Cortex of kidney (tissue), 1 donor: ENCODE measurements at places on chromosomes 4 and X.

GRCh38 chr4:83067058-83067639 lies 32.2 kb downstream of the COPS4 start:
- no peak for DNase-seq

DNA sequence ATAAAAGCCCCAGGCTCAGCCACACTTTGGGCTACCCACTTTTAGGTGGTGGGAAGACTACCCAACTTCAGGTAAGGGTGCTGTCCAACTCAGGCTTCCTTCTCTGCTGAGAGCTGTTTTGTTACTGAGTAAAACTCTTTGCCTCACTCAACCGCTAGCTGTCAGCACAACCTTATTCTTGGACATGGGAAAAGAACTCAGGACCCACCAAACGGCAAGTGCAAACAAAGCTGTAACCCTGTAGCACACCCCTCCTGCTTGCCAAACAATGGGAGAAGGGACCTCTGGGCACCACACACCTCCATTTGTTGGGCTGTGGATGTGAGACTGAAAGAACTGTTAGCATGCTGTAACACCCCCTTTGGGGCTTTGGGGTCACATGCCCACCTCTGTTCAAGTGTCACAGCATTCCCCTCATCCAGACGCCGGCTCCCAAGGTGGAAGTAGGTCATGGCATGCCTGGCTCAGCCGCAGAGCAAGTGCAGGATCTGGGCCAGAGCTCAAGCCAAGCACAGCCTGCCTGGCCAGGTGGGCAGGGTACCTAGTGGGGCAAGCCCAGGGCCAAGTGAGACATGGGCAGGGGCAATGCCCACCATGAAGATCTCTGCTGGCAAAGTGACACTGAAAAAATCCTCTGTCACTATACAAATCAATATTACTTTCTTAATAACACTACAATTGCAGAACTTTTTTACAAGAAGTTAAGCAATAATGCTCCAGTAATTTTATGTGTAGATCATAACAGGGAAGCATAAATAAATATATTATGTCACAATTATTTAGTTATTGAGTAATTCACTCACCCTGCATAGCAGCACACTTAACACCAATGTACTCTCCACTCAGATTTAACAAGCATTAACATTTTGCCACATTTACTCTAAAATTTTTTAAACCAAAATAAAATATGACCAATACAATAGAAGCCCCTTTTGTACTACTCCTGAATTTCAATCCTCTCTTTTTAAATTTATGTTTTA lies 107.2 kb downstream of the TBCK start:
- DNase-seq: no peak

- DNase-seq: no peak
Observed at GRCh38 chrX:129472116-129472515, 51.2 kb downstream of the SMARCA1 start.

DNA sequence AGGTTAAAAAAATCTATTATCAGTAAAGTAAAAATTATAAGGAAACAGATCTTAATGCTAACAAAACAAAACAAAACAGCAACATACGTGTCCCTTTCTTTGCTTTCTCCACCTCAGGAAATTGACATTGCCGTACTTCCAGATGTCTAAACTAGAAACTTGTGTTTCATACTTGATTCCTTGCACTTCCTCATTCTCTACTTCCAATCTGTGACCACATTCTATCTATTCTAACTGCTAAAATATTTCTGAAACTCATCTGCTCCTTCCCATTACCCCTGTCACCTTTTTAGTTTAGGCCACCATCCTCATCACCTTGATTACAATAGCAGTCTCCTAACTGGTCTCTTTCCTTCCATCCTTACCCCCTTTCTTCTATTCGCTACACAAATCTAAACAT lies 22.5 kb upstream of the RPA4 start:
- DNase-seq: no peak

DNA sequence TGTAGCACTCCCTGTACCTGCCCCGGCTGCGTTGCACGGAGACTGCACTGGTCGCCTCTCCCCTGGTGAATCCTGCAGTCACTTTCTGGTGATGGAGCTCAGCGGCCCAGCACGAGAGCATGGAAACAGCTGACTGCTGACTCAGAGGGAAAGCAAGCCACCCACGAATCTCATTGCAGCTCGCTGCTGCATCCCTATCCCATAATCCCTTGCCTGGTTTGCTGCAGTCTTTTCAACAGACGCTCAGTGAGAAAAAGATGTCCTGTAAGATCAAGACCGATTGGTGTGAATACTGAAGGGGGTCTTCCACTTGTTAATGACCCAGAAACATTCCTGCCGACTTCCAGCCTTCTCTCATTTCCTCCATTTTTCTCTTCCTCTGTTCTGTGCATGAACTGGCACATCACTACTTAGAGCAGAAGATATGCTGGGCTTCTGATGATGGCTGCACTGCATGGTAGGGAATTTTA lies 52.9 kb downstream of the TRIM2 start:
- no peak for DNase-seq

GRCh38 chr4:25861951-25862410 lies 807 bp downstream of the SEL1L3 start:
- no peak for DNase-seq

DNA sequence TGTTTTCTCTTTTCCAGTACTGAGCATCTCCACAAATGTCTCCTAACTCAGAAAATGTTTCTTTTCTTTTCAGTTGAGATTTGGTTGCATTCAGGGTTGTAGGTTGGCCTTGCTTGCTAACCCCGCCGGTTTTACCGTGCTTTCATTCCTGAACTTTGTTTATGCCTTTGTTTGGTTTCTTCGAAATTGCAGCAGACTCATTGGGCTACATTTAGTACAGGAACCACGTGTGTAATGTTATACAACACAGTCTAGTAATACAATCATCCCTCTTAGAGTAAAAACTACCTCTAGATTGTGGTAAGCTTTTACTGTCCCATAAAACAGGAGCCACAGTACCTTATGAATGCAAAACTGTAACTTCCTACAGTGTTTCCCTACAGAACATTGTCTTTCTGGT lies 57.9 kb downstream of the CCKAR start:
- no peak for DNase-seq

DNA sequence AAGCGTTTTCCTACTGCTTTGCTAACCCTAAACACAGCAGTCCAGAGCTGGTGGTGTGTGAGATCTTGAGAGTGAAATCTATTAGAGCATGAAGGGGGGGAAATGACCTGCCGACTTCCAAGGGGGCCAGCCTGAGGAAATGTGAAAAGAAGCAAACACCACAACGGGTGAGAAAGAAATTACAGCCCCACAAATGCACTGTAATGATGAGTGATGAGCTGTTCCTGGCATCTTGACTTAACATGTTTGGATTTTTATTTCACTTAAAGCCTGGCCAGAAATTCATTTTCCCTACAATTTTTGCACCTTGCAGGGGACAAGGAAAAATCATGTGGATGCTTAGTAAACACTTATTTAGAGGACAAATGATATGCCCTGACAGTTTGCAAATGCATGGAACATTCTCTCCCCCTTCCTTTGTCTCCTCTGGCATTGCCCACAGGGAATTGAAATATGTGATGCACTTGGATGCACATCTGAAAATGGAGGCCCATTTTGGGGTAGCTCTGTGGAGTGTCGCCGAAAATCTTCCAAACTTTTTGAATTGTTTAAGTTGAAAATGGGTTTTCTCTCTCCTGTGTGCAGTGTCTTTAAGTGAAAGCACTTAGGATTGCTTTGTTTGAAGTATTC lies 84.3 kb upstream of the TMEM150C start:
- no peak for DNase-seq

- no peak for DNase-seq
Observed at GRCh38 chrX:40687169-40687568, 39.8 kb upstream of the CXorf38 start.

GRCh38 chrX:150870487-150871340 lies 27.8 kb downstream of the CD99L2 start:
- DNase-seq: no peak

DNA sequence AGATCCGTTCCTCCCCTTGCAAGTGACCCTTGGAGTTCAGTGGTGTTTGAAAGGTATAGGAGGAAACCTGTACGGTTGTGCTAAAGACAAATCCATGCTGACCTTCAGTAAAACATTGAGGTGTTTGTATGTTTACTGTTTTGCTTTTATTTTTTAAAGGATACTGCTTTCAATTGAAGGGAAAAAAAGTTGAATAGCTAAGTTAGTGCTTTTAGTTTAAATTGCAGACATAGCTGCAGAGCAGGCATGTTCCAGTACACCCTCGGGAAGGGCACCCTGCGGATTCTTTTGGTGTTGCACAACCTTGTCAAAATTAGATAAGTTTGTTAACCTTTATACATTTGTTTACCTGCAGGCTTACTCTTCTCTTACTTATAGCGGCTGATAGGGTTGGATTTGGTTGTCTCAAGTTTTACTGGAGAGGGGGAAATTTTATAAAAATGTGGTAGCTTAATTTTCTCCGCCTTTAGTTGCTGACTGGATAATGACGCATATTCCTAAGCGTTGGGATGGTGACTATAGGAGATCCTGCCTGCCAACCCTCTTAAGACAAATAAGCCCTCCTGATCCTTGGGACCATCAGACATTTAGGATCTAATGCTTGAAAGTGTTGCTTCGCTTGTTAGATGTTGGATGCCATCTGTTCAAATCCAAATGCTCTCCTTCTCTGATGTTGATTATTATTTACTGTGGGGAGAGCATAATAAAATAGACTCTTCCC lies 2.0 kb downstream of the RAPGEF2 start:
- DNase-seq: no peak

GRCh38 chr4:105951198-105951597 lies 55.9 kb downstream of the NPNT start:
- no peak for DNase-seq

DNA sequence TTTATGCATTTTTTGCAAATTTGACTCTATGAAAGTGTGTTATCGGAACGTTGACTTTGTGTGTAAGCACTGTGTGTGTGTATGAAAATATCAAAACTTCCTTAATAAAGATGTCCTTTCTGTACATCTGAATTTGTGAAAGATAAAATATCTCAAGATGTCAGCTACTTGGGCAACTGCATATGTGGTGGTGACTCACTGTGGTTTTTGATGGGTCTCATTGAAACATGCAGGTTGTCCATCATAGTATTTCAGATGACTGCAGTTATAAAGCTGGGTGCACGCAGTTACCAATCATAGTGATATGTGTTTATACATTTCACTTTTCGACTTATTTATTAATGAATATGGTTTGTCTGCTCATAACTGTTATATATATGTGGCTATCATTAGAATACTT lies 19.7 kb upstream of the BBS12 start:
- no peak for DNase-seq

- no peak for DNase-seq
Observed at GRCh38 chrX:100615005-100615404, 21.6 kb downstream of the TSPAN6 start.

GRCh38 chrX:111850975-111851374 lies 25.0 kb upstream of the TRPC5OS start:
- no peak for DNase-seq

DNA sequence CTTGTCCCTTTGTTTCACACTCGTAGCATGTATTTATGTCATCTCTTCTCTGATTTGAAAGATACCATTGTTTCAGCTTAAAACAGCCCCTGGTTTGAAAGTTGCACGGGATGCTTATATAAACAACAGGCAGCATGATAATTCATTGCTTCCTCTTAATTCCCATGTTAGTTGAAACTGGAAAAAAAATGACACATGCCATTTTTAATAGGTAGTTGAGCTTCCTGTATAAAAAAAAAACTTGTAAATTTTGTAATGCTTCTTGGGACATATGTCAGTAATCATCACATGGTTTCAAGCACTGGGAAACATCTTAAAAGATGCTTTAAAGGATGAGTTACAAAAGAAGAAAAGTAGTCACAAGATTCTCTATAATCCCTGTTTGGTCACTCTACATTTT lies 243.0 kb downstream of the PALLD start:
- no peak for DNase-seq

- no peak for DNase-seq
Observed at GRCh38 chr4:101855239-101855638, 64.7 kb downstream of the BANK1 start.
